ENCODE measurements at places on chromosomes 5 and 9.

- no peak for DNase-seq
- no peak overlapping the region for H3K27ac ChIP-seq
- no peaks in the 10 kb centered on the region for H3K36me3 ChIP-seq
- H3K4me1 ChIP-seq: no peaks in the 10 kb centered on the region
- no peak overlapping the region for H3K4me3 ChIP-seq
Observed at GRCh38 chr5:98723061-98723460, 50.4 kb upstream of the RGMB start.

- no peaks in the 10 kb centered on the region for H3K27me3 ChIP-seq
- H3K27ac ChIP-seq: peak overlapping the region; percentile 98
- DNase-seq: peak; percentile 70
Observed at GRCh38 chr9:557601-558201, 283.8 kb upstream of the DMRT1 start.

- no peak overlapping the region for H3K27ac ChIP-seq
- no peaks in the 10 kb centered on the region for H3K4me1 ChIP-seq
- DNase-seq: no peak
- H3K36me3 ChIP-seq: peaks cover 5% of the 10 kb centered on the region
Observed at GRCh38 chr9:134187110-134187531, 22.8 kb upstream of the RNU6ATAC start.

DNA sequence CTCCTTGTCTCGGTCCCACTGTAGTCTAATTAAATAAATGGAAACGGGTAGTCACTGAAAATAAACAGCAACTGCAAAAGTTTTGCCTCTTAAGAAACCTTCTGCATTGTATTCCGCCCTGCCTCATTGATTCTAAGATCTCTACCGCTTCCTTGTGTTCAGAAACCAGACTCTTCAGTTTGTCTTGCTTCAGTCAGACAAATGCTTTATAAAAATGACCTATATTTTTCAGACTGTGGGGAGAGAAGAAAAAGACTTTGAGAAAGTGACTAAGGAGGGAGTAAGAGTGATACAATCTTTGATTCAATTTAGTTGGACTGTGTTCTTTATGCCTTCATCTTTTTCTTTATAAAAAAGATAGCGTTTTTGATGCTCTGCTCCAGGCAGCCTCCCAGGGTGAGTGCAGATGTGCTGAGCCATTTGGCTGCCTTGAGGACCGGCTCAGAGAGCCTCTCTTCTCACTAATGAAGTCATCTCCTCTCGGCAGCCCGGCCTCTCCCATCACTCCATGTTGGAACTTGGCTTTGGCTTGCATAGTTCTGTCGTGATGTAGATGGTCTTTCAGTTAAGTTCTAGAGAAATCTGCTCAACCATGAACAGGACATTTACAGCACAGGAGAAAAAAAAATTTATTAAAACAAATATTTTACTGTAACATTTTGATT lies 4.0 kb upstream of the VCAN start:
- no peak for DNase-seq
- no peaks in the 10 kb centered on the region for H3K4me1 ChIP-seq
- H3K4me3 ChIP-seq: no peak overlapping the region
- H3K36me3 ChIP-seq: no peaks in the 10 kb centered on the region
- H3K27me3 ChIP-seq: peaks cover 74% of the 10 kb centered on the region

DNA sequence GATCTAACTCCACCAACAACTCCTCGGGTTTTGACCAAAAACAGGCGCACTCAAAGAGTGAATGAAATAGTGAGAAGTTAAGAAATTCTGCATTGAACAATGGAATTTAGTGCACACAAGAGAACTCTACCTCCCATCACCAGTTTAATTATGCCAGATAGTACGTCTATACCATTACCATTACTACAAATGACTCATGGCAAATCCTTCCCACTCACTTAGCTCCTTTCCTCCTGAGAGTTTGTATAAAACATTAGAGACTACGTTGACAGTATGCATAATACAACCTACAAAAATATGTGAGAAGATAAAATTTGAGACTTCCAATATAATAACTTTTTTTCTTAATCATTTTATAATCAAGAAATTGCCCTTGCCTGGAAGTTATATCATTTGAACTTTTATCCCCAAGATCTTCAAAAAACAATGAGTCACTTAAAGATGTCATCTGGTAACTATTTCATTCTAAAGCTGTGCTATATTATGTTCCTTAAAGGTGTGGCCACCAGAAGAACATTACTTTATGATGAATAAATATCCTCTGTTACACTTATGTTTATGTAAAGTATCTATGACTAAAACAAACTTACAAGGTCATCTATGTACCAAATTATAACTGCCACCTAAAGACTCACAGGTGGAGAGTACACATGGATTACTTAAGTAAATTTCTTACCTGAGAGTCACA lies 297.9 kb upstream of the PTGER4 start:
- DNase-seq: peak; percentile 59
- H3K27me3 ChIP-seq: no peaks in the 10 kb centered on the region

DNA sequence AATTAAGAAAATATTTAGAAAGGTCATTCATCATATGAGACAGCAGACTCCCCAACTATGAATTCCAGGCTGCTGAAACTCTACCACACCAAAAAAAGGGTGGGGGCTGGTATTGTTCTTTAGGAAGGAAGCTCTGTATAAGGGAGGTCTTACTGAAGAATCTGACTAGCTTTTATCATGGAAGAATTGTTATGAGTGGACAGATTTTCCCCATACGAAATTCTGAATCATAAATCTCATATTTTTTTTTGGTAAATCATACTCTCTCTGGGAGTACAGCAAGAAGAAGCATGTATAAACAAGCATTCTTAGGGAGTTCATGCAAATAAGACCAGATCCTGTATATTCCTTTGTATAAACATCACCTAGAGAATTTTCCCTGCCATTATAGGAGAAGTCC lies 220.0 kb downstream of the SLC12A2 start:
- H3K27me3 ChIP-seq: no peaks in the 10 kb centered on the region
- no peak for DNase-seq
- H3K4me3 ChIP-seq: no peak overlapping the region
- H3K36me3 ChIP-seq: peaks cover 70% of the 10 kb centered on the region

GRCh38 chr5:94830520-94830919 lies 212.1 kb downstream of the SLF1 start:
- no peaks in the 10 kb centered on the region for H3K4me1 ChIP-seq
- no peak overlapping the region for H3K4me3 ChIP-seq
- peak; percentile 32 for DNase-seq
- no peaks in the 10 kb centered on the region for H3K36me3 ChIP-seq
- no peak overlapping the region for H3K27ac ChIP-seq

DNA sequence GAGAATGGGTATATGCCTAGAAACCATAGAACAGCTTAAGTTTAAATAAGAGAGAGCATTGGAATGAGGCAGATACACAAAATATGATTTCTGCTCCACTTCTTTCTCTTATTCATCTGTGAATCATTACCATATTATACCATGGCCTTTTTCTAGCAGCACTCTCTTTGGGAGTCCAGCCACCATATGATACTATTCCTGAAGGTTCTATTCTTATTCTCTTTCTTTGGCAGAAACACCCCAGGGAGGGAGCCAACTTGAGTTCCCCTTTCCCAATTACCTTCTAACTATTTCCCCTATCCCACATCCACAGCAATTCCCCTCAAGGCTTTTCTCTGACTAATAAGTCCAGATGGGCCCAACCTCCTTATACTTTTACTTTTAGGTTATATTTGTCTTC lies 55.9 kb downstream of the NDUFAF2 start:
- no peaks in the 10 kb centered on the region for H3K27me3 ChIP-seq
- DNase-seq: no peak
- H3K4me1 ChIP-seq: peaks cover 6% of the 10 kb centered on the region
- no peak overlapping the region for H3K4me3 ChIP-seq
- H3K27ac ChIP-seq: no peak overlapping the region
- H3K36me3 ChIP-seq: no peaks in the 10 kb centered on the region

- peaks cover 37% of the 10 kb centered on the region for H3K27me3 ChIP-seq
- H3K27ac ChIP-seq: no peak overlapping the region
- peaks cover 12% of the 10 kb centered on the region for H3K4me1 ChIP-seq
- no peaks in the 10 kb centered on the region for H3K36me3 ChIP-seq
Observed at GRCh38 chr9:132411091-132411508, 1.1 kb downstream of the CFAP77 start.

- no peak overlapping the region for H3K4me3 ChIP-seq
- no peak for DNase-seq
- no peaks in the 10 kb centered on the region for H3K4me1 ChIP-seq
- H3K27me3 ChIP-seq: no peaks in the 10 kb centered on the region
- H3K27ac ChIP-seq: no peak overlapping the region
Observed at GRCh38 chr5:157327771-157328170, 61.8 kb downstream of the CYFIP2 start.

- H3K27me3 ChIP-seq: no peaks in the 10 kb centered on the region
- no peaks in the 10 kb centered on the region for H3K36me3 ChIP-seq
- no peak overlapping the region for H3K27ac ChIP-seq
- DNase-seq: no peak
Observed at GRCh38 chr5:54541823-54542783, 24.5 kb downstream of the SNX18 start.

GRCh38 chr5:154095904-154096303 lies 57.1 kb downstream of the MFAP3 start:
- H3K4me3 ChIP-seq: no peak overlapping the region
- no peak for DNase-seq
- no peaks in the 10 kb centered on the region for H3K36me3 ChIP-seq
- H3K27me3 ChIP-seq: peaks cover 33% of the 10 kb centered on the region
- no peak overlapping the region for H3K27ac ChIP-seq

- H3K27me3 ChIP-seq: no peaks in the 10 kb centered on the region
- no peaks in the 10 kb centered on the region for H3K4me1 ChIP-seq
- DNase-seq: peak; percentile 13
- H3K27ac ChIP-seq: no peak overlapping the region
Observed at GRCh38 chr5:78077369-78078068, 217.0 kb downstream of the AP3B1 start.

- H3K27ac ChIP-seq: no peak overlapping the region
- DNase-seq: no peak
- H3K4me3 ChIP-seq: no peak overlapping the region
Observed at GRCh38 chr5:89582768-89583339, 699.9 kb upstream of the MEF2C start.

- no peaks in the 10 kb centered on the region for H3K27me3 ChIP-seq
- H3K4me1 ChIP-seq: peaks cover 94% of the 10 kb centered on the region
- peaks cover 5% of the 10 kb centered on the region for H3K36me3 ChIP-seq
Observed at GRCh38 chr5:150640311-150641005, at the start of gene SYNPO. Gene SYNPO (plus strand): TSS chr5:150640660. CDS start chr5:150648276, 7,616 bp downstream.

DNA sequence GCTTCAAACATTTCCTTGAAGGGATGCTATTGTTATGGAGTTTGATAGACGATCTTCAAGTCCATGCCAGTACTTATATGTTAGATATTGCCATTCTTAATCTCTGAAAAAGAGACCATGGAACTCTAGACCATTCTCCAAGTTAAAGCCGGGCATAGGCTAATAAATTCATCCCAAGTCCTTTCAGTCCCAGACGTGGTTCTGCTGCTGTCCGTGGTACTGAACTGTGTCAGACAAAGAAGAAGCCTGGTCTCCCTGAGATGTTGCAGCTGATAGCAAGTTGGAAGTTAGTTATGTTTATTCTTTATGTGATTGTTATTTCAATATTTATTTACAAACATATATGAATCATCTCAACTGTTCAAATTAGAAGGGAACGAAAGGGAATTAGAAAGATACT lies 158.7 kb downstream of the NMUR2 start:
- H3K4me3 ChIP-seq: no peak overlapping the region
- H3K27me3 ChIP-seq: no peaks in the 10 kb centered on the region
- no peak overlapping the region for H3K27ac ChIP-seq
- peak; percentile 80 for DNase-seq

DNA sequence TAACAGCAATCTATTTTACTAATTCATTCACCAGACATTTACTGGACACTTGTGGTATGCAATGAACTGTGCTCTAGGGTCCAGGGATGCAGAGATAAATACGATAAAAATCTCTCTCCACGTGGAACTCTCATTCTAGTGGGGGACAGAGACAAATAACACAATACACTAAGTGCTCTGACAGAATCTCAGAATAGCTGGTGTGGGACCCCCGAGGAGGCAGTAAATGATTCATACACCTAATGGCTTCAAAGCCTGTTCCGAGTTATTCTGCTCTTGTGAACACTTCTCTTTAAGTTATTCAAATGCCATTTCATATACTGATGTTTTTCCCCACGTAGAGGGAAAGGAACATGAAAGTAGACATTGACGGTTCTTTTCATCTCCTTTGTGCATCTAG lies 302.0 kb upstream of the PDE4D start:
- H3K27me3 ChIP-seq: peaks cover 42% of the 10 kb centered on the region
- no peak overlapping the region for H3K27ac ChIP-seq
- no peak overlapping the region for H3K4me3 ChIP-seq
- H3K36me3 ChIP-seq: no peaks in the 10 kb centered on the region
- DNase-seq: no peak

Measured in MCF 10A (cell line).